Activated naive CD8-positive, alpha-beta T cell treated with anti-CD3 and anti-CD28 coated beads, Interleukin-2, amount 50 U/mL, for 24 hours (primary cell): ENCODE measurements at places on chromosomes 13 and 19.

DNA sequence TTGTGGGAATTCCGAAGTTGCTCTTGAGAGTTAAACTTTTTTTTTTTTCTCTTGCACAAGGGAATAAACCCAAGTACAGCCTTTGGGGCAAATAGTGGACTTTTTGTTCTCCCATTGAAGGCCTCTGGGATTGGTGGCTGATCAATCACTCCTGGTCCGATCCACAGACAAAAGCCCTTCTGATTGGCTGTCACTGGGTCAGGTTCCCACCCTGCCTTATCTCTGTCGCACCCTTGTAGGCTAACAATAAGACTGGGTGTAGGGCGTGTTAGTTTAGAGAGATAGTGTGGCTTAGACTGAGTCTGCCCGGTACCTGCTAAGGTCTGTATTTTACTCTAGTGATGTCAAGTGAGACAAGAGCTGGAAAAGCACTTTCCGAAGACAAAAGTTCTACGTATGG is 380.8 kb downstream of the NDFIP2 start:
- no peak for DNase-seq

DNA sequence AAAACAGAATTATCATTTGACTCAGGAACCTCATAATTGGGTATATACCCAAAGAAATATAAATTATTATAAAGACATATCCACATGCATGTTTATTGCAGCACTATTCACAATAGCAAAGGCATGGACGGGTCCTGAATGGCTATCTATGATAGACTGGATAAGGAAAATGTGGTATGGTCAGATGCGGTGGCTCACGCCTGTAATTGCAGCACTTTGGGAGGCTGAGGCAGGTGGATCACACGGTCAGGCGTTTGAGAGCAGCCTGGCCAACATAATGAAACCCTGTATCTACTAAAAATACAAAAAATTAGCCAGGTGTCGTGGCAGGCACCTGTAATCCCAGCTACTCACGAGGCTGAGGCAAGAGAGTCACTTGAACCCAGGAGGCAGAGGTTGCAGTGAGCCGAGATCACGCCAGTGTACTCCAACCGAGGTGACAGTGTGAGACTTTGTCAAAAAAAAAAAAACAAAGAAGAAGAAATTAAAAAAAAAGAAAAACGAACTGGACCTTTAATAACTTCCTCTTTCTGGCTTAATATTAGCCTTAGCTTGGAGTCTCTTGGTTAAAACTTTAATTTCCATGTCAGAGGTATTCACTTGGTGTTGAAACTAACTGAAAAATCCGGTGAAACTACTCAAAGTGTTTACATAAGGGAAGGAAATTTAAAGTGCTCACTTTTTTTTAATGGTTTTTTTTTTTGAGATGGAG is 104.4 kb downstream of the ZNF486 start:
- DNase-seq: no peak

- no peak for DNase-seq
These were observed 400.6 kb downstream of the HS6ST3 start for GRCh38 chr13:96490496-96490989.

DNA sequence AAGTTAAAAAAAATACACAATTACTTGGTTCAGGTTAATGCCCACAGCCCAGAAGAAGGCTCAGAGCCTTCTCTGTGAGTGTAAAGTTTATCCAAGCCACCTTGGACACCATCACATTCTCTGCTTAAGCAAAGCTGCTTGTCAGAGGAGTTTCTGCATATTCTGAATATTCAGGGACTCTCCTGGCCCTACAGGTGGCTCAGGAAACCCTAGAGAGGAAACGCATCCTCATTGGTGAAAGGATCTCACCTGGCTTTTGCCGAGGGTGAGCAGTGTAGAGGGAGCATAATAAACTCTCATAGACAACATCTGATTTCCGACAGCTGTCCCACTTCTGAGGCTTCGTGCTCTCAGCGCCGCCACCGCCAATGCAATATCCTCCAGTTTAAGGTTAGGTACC is 239.9 kb upstream of the TSHZ3 start:
- no peak for DNase-seq

- peak; percentile 31 for DNase-seq
These were observed at the start of gene ENOX1 for GRCh38 chr13:43786766-43787517. TSS of gene ENOX1 (minus strand) at chr13:43786972.

- no peak for DNase-seq
These were observed 40.8 kb downstream of the TEX29 start for GRCh38 chr13:111361046-111361872.

DNA sequence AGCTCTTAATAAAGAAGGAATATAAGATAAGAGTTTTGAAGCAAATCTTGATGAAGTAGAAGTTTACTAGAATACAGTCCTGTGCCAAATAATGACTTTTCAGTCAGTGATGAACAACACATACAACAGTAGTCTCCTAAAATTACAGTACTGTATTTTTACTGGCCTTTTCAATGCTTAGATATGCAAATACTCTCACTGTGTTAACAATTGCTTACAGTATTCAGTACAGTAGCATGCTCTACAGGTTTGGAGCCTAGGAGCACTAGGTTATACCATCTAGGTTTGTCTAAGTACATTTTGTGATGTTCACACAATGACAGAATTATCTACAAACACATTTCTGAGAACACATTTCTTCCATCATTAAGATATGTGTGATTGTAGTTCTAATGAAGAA is 316.7 kb upstream of the KLHL1 start:
- DNase-seq: no peak

DNA sequence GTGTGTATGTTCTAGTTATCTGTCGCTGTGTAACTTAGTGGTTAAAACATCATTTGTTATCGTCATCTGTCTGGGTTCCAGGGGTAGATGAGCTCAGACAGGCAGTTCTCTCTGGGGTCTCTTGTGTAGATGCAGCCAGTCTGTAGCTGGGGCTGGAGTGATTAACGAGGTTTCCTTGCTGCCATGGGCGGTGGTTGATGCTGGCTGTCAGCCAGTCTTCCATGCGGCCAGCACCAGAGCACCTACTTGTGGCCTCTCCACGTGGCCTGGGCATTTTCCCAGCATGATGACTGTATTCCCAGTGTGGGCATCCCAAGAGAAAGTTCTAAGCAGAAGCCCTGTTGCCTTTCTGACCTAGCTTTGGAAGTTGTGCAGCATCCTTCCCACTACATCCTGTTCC is 10.7 kb downstream of the ERCC5 start:
- no peak for DNase-seq

DNA sequence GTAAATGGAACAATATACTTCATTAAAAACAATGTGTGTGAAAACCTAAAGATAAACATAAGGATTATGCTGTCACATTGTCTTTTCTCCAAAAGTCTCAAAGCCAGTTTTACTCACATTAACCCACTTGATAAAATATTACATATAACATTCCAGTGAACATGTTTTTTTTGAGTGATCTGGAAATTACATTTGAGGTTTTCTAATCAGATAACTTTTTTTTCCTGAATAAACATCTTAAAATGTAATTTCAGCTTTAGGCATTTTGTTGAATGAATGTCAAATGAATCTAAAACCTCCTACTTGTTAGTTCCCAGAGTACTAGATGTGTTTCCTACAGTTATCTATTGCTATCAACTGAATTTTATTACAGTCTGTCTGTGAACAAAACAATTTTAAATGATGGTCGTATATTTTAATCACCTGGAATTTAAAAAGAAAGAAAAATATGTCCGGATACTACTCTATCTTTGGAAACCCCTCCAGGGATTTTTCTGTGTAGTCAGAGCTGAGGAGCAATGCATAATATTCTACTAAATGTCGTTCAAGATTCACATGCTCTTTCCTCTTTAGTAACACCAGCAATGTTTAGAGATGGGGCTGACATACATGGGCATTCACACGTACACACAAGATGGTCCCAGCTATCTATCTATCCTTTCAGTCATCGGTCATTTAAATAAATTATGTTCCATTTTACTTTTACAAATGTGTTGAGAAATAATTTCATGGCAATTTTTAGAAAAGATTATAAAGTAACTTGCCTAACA is 283.9 kb downstream of the KLF12 start:
- DNase-seq: no peak

- DNase-seq: no peak
These were observed at the start of gene PODNL1 for GRCh38 chr19:13938301-13939064. TSS of gene PODNL1 (minus strand) at chr19:13938417. CDS start at chr19:13938181, 236 bp downstream.
